ENCODE measurements at places on chromosomes 4 and X. TPM values are rescaled to one million over a fixed set of nuclear protein-coding genes. Genes with fewer than 3 reads are reported as not detected.

Gene SPATA4
- 2.2 TPM for total RNA-seq

DNA sequence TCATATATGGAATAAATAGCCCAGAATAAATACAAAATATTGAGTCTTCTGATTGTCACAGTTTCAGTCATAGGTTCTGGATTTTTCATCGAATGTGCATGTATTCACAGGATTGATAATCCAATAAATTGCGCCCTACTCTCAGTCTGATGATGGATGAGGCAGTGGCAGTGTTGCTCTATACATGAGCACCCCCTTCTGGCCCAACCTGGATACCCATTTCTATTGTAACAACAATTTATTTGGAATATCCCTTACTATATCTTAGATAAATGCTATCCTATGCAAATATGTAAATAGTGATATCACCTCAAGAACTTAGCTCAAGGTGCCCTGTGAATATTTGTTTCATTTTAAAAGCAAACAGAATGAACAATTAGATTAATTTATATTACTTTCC, 733.7 kb upstream of the PABPC4L start:
- no peaks in the 10 kb centered on the region for H3K27me3 ChIP-seq
- H3K36me3 ChIP-seq, result no peaks in the 10 kb centered on the region
- no peak overlapping the region for H3K4me3 ChIP-seq
- no peak overlapping the region for H3K27ac ChIP-seq
- no peaks in the 10 kb centered on the region for H3K4me1 ChIP-seq
- no peak for DNase-seq

Gene PGK1
- total RNA-seq, result 110 TPM

- DNase-seq, result no peak
- H3K36me3 ChIP-seq, result no peaks in the 10 kb centered on the region
- H3K4me3 ChIP-seq, result no peak overlapping the region
- H3K27ac ChIP-seq, result no peak overlapping the region
Observed at GRCh38 chrX:19462231-19462630, 53.1 kb downstream of the MAP3K15 start.

- DNase-seq, result no peak
- no peaks in the 10 kb centered on the region for H3K27me3 ChIP-seq
- peak overlapping the region; percentile 75 for H3K27ac ChIP-seq
- H3K4me3 ChIP-seq, result no peak overlapping the region
- H3K4me1 ChIP-seq, result no peaks in the 10 kb centered on the region
- no peaks in the 10 kb centered on the region for H3K36me3 ChIP-seq
Observed at GRCh38 chrX:80807606-80807991, 2.1 kb downstream of the BRWD3 start.

All from thyroid gland (tissue), 4 donors.